Stimulated activated CD8-positive, alpha-beta memory T cell treated with anti-CD3 and anti-CD28 coated beads, Interleukin-15, amount 100 ng/mL, for 1 hour (primary cell): ENCODE measurements at places on chromosomes 12 and 14.

GRCh38 chr14:95472819-95473251, 43.6 kb downstream of the SYNE3 start:
- no peak for DNase-seq

- DNase-seq, result no peak
These were observed 42.3 kb upstream of the FRMD6 start for GRCh38 chr14:51609251-51609954.

DNA sequence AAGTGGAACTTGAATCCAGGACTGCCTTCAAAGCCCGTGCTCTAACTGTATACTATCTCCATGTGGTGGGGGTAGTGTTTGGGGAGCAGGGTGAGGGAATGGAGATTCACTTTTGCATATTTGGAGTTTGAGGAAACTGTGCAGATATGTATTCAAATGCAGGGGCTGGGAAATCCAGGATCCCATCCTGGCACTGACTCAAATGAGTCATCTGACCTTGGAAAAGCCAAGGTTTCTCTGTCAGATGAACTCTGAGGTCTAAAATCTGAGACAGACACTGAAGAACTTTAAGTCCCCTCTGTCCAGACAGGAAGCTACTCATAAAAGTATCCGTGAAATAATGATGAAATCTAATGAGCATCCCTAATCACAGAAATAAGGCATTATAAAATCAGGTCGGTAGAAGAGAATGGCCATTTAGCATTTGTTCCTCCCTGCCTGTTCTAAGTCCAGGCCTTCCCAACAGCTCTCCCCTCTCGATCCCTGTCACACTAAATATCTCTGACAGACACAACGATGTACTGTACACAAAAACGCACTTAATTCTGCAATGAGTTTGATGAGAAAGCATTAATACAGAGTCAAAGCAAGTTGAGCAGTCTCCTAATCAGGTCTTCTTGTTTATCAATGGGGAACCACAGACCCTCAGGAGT, 14.4 kb downstream of the NIN start:
- no peak for DNase-seq

DNA sequence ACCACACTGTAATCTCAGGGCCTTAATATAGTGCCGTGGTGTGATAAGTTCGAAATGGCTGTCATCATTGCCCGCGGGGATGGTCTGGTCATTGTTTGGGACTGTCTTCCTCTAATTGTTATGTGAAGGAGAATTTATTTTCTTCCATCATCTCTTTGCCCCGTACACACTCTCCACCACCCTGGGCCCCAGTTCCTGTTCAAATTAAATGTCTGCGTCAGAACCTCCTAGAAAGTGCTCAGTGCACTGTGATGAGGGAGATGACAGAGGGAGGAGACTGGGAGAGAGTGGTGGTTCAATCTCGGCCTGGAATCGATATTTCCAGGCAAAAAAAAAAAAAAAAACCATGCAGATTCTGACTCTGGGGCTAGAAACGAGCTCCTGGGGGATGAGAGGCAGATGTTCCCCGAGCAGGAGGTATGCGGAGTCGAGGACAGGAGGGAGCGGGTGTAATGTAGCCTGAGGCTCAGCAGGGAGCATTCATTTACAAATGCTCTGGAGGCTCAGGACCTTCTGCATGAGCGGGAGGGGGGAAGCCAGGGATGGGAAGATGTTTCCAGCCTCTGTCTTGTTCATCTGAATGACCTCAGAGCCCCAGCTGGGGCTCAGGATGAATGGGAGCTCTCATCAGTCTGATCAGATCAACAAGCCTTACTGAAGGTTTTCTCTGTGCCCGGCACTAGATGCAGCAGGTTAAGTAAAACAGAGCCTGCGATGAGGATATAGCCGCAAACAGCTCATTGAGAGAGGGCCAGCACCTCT, 219.5 kb downstream of the TBX5 start:
- no peak for DNase-seq
